ENCODE measurements at places on chromosomes 16 and 17.

- DNase-seq = no peak
These were observed 386.6 kb downstream of the XYLT1 start for GRCh38 chr16:17084130-17084529.

DNA sequence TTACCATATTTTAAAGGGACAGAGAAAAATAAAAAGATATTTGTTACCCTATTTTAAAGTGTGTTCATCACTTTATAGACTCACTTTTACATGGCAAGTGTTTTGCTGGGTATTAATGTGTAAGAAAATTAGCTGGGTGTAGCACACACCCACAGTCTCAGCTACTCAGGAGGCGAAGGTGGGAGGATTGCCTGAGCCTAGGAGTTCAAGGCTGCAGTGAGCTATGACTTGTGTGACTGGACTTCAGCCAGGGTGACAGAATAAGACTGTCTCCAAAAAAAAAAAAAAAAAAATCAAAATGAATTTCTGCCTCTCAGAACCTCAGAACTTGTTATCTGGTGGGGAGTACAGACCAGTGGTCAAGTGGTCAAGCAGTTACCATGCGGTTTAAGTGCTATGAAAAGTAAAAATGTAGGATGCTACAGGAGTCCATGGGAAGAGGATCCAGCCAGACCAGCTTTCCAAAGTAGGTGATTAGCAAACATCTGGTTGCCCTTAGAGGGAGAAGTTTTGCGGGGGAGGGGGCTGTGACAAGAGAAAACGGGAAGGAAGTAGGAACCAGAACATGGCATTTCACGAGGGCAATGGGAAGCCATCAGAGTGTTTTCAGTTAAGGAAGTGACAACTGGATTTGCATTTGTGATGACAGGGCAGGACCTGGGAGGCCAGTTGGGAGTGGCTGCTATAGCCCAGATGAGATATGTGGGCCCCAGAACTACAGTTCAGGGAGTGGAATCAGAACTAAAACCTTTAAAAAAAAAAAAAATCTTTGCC lies 13.9 kb downstream of the CNEP1R1 start:
- no peak for DNase-seq

DNA sequence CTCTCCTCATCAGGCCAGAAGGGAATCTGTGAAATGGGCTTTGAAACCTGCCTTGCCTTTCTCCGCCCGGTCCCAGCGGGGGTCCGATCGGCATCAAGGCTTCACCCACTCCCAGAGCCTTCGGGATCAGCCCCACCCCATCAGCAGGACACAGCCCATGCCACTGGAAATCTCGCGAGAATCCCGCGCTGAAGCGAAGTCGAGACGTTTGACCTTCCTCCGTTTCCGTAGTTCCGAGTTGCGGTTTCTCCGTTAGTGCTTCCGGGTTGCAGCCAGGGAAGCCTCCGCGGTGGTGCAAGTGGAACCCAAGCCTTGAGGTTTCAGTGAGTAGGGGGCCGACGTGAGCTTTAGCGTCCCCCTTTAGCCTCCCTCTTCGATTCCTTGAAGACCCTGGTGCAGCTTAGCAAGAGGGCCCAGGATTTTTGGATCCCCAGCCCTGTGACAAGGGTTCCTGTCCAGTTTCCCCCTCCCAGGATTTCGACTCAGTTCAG lies at the start of gene COASY:
Gene COASY (plus strand): TSS at position 252 of the 491 bp plus-strand sequence. CDS start 475 bp downstream, outside the sequence.
- DNase-seq = peak; percentile 80

DNA sequence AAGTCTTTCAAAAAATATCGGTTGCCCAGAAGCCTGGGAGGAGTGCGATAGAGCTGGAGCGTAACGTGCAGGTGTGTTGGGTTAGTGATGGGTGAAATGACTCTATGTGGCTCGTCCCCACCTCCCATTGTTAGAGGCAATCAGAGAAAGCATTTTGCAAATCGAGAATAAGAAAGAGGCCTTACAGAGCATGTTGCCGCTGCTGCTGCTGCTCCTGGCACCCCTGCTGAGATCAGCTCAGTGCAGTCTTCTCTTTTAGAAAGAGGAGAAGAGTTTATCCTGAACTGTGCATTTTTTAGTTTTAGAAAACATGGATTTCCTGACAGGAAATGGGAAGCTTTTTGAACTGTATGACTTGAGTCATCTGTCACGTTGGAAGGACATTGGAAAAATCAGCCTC lies 774.5 kb upstream of the RBFOX1 start:
- no peak for DNase-seq

DNA sequence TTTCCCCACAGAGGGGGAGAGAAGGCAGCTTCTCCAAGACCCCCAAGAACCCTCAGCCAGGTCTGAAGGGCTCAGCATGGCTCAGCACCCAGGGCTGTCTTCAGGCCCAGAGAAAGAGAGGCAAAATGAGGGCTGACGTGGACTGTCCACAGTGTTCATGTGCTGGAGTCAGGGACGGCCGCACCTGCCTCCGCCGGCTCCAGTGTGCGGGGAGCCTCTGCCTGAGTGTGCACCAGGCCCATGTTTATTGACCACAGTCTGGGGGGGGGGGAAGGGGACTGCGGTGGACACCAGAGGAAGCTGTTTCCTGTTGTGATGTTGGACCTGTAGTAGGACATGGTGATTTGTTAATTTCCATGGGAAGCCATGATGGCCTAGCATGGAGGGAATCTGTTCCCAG lies 6.9 kb downstream of the MRM1 start:
- no peak for DNase-seq

Measured in stimulated activated CD8-positive, alpha-beta memory T cell treated with anti-CD3 and anti-CD28 coated beads, Interleukin-15, amount 100 ng/mL, for 24 hours (primary cell).